ENCODE measurements at places on chromosomes 1 and 21.
A peak's percentile ranks its signal among the peaks of the same experiment; 100 is the strongest.

GRCh38 chr1:155979597-155980343 is 1.4 kb upstream of the ARHGEF2 start:
- no peak for DNase-seq

DNA sequence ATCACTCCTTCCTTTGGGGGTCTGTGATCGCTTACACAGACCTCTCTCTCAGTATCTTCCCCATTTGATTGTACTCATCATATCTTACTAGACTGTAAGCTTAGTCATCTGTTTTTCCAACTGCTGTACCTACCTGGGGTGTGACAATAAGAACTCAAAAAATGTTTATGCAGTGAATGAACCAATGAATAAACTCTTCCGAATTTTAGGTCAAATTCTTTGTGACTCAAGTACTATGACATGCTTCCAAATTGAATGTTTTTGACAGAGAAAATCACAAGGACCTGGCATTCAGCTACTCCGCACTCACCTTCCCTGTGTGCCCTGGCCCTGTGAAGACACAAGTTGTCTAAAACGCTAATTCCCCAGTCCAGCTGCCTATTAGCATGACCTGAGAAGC is 42.1 kb downstream of the TMCO4 start:
- DNase-seq = no peak

- no peak for DNase-seq
These were observed 3.7 kb downstream of the LYPLAL1 start for GRCh38 chr1:219177363-219177762.

DNA sequence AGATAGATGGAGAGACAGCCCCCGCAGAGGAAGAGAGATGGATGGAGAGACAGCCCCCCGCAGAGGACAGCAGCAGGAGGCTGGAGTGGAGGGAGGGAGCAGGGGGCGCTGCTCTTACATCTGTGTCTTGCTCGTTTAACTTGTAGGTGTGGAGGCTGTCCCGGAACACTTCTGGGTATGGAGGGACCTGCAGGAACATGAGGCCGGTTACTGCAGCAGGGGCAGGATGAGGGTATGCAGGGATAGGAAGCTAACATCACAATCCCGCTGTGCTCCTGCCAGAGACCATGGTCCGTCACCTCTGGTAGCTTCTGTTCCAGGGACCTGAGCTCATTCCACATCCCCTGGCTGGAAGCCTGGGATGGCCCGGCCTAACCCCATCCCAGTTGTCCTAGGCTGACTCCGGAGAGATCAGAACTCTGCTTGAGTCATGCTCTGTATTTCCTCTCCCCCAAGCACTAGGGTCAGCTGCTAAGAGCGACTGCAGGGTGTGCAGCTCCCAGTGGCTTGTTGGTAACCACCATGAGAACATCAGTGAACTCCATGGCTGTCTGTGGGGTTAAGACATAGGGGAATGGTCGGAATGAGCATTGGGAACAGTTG is 36.7 kb upstream of the GOLT1A start:
- DNase-seq = no peak

- no peak for DNase-seq
These were observed 73.5 kb downstream of the LRIG2 start for GRCh38 chr1:113146242-113147072.

- peak; percentile 36 for DNase-seq
These were observed 3.0 kb downstream of the TCHH start for GRCh38 chr1:152112101-152112884.

DNA sequence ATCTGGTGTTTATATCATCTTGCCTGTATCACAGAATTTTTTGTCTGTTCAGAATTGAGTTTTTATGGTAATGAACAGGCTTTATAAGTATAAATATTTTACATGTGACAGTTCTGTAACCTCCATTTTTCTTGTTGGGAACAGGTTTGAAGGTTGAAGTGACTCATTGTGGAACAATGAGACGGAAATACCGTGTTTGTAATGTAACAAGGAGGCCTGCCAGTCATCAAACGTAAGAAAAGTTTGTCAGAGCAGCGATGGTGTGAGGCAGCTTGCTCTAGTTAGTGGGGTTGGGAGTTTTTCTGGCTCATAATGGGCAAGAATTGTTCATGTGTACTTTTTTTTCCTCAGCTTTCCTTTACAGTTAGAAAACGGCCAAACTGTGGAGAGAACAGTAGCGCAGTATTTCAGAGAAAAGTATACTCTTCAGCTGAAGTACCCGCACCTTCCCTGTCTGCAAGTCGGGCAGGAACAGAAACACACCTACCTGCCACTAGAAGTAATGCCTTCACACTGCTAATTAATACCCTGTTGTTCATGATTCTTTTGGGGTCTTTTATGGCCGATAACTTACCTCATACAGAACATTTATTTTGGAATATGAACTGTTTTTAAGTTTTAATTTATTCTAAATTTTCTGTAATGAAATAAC is 75.2 kb upstream of the TEKT2 start:
- peak; percentile 69 for DNase-seq

GRCh38 chr1:170765712-170766330 is 101.9 kb downstream of the PRRX1 start:
- peak; percentile 7 for DNase-seq

DNA sequence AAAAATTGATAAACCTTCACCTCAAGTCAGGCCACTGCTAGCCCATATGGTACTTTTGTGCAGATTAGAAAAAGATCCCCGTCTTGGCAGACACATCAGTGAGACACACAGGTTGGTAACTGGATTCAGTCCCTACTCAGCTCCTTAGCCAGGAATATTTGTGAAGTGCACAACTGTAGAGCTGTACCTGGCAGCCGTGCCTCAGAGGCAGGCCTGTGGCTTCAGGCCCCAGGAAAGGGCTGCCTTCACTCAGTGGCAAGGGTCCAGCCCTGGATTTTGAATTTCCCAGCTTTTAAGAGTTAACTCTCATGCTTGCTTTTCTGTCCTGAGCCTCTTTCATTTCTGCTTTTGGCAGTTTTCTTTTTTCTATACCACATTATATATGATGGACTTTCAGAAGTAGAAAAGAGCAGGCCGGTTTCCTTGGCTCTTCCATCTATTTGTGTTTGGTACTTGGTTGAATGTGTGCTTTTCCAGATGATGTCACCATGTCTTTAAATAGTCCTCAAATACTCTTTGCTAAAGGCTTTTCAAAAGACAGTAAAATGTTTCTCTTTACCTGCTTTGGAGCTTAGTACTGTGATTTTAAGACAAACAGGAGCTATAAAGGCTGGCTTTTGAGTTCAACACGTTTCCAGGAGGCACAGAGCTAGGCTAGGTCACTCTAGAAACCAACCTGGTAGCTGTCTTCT is 186.6 kb downstream of the AK5 start:
- DNase-seq = no peak

GRCh38 chr1:227734546-227734855 is 601 bp downstream of the JMJD4 start:
- DNase-seq = no peak

DNA sequence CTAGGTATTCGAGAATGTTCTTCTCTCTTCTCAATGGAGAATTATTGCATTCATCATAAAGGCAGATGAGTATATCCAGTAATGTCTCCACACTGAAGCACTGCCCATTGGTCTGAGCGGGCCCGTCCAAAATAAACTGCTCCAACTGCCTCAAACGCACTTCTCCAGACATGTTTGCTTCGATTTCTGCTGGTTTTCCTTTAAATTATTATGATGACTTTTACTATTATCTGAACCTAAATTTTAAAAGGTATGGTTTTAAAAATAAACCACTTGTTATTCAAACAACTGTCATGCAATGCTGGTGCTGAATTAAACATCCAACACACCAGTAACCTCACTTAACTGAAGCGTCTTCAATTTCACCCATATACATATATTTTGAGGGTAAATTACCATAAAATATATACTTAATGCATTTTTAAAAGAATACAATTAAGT is 1.3 kb downstream of the CDC42BPA start:
- DNase-seq = no peak

DNA sequence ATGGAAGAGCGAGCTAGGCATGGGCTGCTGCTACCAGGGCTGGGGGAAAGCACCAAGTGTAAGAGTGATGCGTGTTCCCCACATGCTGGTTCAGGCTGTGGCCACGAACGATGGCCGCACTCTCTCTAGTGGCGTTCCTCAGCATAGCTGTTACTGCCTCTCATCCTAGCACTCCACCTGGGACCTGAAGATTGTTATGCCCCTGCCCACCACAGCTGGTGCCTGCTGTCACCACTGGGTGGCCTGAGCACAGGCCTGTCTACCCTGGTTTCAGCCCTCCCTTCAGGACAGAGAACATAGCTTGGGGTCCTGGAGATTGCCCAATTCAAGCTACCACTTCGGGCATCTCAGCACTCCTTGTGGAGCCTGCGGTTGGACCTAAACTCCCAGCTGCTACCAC is 80.1 kb upstream of the PDC start:
- no peak for DNase-seq

DNA sequence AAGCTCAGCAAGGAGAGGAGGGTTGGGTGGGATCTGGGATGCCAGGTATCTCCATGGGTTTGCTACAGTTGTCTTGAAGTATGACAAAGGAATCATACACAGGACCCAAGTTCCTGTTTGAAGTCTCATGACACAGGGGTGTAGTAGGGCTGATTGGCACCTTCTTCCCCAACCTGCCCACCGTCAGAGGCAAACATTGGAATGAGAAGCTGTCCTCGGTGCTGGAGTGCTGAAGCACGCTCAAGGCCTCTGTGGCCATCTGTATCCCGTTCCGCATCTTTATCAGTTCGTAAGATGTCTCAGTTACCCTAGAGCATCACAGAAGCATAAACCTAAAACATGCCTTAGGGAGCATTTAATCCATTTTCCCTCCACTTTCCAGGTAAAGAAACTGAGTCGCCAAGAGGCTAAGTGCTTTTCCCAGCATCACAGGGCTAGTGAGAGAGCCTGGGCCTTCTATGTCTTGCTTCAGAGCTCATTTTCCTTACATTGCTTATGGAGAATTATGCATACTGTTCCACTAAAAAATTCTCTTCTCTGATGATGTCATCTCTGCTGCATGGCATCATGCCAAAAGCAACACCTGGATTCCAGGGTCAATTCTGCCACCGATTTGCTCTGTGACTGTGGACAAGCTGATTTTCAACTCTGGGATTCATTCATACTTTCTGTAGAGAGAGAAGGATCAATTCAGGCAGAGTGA is 34.2 kb downstream of the VWA5B1 start:
- no peak for DNase-seq

DNA sequence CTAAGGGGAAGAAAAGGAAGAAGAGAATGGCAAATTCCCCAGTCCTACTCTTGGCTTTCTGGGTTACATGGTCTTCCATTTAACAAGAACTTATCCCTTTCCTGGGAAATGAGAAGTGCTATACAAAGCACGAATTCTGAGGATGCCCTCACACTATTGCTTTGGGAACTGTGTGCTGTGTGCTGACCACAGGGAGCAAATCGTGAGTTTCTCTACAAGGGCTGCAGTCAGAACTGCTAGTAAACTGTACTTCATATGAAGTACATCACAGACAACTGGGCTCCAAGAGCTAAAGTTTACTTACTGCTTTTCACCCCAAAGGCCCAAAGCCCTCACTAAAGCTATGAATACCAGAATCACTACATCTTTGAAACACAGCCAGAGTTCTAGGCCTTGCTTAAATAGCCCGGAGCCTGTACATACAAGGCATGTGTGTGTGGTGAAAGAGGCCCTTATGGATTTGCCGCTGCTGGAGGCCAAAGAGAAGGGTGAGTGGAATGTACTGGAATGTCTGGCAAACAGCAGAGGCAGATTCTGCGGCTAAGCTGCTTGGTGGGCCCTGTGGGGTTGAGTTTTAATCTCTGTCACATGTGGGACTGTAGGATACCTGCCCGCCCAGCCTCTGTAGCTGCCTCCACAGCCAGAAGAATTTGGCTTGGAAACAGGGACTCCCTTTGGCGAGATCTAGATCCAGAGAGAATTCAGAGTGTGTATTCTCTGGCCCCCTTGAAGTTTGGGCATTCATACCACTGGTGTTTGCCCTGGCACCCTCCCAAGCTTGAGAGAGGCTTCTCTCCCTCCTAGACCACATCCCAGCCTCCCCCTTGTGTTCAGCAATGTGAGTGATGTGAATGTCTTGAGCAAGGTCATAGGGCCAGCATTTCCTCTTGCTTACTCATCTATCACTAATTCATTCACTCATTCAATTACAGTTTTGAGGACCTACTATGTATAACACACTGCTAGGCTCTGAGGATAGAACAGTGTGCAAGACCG is 21.9 kb upstream of the TRIM67 start:
- peak; percentile 88 for DNase-seq

- no peak for DNase-seq
These were observed 45.5 kb downstream of the IER5 start for GRCh38 chr1:181133969-181134418.

- DNase-seq = no peak
These were observed 218.8 kb downstream of the ZP4 start for GRCh38 chr1:237671935-237672334.

DNA sequence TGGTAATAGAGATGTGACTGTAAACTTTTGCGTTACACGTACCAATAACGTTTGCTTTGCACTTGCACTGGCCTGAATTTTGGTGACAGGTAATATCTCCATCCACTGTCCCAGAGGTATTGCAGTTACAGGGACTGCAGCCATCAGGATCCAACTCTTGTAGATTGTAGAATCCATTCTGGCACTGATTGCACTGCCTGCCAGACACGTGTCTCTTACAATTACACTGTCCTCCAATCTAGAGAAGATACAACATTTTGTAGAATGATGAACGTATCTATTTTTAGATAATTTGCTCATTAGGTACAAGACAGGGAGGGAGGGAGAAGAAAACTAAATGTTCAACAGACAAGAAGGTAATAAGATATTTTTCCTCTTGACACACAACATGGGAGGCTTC is 172.4 kb downstream of the USH2A start:
- no peak for DNase-seq

DNA sequence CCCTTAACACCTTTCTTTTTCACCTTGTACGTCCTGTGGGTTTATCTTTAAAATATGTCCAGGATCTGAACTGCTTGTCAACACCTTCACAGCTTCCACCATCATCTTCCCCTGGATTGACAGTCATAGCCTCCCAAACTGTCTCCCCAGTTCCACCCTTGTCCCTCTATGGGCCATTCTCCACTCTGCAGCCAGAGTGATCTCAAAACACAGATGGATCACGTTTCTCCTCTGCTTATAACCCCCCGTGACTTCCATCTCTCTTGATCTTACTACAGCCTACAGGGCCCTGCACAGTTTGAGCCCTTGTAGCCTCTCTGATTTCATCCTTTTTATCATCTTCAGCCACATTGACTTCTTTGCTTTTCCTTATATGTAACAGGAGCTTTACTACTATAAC is 4.3 kb downstream of the INSRR start:
- no peak for DNase-seq

- DNase-seq = no peak
These were observed 68.8 kb downstream of the SMYD2 start for GRCh38 chr1:214349781-214350180.

- DNase-seq = no peak
These were observed 76.0 kb downstream of the RPS6KC1 start for GRCh38 chr1:213127074-213127473.

DNA sequence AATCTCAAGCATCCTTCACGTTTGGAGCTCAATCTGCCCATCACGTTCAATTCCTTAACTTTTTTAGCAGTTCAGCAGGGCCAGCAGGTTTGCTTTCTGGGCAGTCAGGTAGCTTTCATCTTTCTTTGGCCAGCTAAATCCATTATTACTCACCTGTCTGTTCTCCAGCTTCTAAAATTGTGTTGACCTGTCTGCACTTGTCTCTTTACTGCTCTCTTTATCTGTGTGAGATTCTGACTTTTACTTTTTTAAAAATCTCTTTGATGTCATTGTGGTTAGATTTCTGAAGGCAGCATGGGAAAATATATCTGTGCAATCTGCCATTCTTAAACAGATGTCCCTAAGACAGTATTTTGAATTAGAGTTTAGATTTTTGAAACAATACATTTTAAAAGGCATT is 24.9 kb upstream of the CYYR1 start:
- no peak for DNase-seq

- no peak for DNase-seq
These were observed 21.9 kb upstream of the MNDA start for GRCh38 chr1:158809256-158809655.
